ENCODE measurements at places on chromosomes 11 and 22. TPM values are rescaled to one million over a fixed set of nuclear protein-coding genes. Genes with fewer than 3 reads are reported as not detected.

DNA sequence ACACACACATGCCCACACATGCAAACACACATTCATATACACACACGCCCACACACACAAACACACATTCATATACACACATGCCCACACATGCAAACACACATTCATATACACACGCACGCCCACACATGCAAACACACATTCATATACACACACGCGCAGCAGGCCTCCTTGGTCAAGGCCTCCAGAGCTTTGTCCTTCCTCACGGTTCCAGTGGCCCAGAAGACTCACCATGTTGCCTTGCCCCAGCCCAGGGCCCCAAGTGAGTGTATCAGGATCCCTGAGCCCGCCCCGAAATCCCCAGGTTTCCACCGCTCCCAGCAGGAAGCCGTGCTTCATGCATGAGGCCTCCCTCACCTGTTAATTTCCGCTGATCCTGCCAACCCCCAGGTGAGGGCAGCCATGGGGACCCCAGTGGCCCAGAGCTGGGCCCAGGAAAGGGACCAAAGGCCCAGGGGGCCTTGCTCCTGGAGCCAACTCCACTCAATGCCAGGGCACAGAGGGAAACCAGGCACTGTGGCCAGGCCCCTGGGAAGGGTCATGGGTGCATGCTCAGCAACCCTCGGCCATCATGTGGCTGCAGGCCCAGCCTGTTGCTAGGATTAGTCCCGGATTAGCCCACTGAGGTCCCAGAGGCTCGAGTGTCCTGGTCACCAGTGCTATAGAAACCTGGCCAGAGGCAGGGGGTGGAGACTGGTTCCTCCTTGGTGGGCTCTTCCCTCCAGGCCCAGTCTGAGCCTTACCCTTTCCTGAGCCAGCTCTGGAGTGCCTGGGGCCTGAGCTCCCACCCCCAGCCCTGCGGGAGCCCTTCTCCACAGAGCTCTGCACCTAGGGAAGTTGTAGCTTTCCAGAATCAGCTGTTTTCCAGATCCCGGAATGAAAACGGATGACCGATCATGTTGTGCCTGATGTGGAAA is 34.4 kb downstream of the IGF2 start:
- no peak for DNase-seq

DNA sequence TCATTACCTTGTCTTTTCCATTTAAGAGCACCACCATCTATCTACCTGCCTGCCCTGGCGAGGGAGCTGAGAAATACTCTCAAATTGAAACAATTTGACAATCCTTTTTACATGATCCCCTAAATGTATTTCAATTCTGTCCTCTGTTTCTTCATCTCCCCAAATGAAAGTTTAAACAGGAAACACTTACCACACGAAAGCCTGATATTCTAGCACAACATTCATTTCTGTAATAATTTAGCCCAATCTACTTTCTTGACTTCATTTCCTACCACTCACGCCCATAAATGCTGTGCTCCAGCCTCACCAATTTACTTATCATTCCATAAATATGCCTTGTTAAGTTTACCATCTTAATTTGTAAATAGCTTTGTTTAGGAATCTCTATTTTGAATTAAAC is 89.8 kb upstream of the MS4A8 start:
- no peak for DNase-seq

The TMEM9B gene
- polyA plus RNA-seq = 20.0 TPM

The GAL3ST1 gene
- polyA plus RNA-seq = 0.70 TPM

Data from B cell (primary cell).